ENCODE measurements at places on chromosomes 2 and 18.

DNA sequence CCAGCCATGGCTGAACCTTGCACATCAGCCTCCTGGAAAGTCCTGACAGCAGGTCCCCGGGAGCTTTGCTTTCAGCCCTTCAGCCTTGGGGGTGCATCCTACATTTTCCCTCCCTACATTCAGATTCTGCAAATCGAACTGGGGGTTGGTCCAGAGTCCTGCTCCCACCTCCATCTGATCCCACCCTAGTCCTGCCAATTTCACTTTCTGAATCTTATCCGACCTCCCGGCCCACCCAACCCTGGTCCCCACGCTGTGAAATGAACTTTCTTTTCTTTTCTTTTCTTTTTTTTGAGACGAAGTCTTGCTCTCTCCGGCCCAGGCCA, 47.8 kb upstream of the ODC1 start:
- no peak for DNase-seq

DNA sequence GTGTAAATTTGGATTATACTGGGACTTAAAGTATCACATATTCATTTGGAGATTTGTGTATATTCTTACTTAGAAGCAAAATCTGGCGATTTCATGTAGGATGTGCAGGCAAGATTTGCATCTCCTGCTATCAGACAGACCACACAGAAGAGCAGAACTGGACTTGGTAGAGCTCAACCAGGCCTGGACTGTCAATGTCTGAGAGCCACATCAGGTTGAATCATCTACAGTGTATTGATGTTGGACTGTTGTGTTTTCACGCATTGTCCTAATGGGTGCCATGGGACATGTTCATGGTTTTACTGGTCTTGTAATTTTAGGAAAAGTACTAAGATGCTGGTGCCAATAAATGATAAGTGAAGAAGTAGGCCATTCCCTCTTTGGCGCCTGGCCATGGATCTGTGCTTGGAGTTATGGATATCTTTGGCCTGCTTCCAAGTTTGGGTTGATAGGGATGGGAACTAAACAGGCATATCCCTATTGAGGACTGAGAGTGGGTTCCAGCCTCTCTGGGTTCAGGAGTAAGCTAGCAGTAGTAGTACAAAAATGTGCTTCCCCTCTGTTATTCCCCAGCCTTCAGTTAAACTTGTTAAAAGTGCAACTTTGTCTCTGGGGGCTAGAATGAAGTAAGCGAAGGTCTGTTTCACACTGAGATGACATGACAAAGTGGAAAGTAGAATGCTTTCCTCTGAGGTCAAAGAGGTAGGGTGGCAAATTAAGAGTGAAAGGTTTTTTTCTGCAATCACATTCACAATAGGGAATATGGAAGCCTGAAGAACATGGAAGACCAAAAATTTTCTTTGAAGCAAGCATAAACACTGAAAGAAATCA, 49.2 kb upstream of the NEMP2 start:
- no peak for DNase-seq

DNA sequence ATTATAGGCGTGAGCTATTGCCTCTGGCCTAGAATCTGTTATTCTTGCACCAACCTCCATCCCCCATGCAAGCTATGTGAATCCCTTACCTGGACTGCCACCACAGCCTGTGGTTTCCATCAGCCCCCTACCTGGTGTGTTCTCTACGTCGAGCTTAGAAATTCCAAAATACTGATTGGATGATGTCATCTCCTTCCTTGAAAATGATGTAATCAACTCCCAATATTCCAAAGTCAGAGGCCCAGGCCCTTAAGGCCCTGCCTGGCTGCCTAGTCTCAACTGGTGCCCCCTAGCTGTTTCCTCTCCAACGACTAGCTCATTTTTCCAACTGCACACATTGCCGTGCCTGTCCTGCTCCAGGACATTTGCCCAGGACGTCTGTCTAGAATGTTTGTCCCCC, 41.3 kb upstream of the GBX2 start:
- no peak for DNase-seq

GRCh38 chr2:23506531-23507266, 121.7 kb downstream of the KLHL29 start:
- DNase-seq, result peak; percentile 62

GRCh38 chr2:32523686-32524085, 104.2 kb upstream of the TTC27 start:
- DNase-seq, result no peak

DNA sequence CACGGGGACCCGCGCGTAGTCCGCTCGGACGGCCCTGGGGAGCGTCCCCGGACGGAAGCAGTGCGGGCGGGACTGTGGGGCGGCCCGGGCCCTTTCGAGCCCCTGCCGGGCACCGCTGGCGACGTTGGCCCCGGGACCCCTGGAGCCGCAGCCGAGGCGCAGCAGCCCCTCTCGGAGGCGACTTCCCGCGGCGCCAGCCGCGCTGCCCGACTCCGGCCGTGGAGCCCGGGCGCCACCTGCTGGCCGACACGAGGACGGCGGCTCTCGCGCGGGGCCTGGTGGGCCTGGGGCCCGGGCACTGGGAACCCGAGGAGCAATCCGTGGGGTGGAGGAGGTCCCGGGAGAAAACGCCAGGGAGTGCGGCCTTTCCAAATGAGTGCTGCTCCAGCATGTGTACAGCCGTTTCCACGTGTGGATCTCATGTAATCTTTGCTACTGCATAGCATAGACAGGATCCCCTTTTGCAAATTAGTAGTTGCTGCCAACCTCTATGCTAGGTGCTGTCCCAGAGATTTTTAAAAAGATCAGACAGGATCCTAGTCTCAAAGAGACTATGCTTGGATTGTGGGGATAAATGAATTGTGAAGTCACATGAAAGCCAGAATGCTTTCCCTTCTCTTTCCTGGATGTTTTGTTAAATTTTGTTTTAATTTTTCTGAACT, 4.0 kb downstream of the ID2 start:
- DNase-seq, result peak; percentile 56

GRCh38 chr2:37625796-37626571, 45.5 kb downstream of the CDC42EP3 start:
- DNase-seq, result no peak

DNA sequence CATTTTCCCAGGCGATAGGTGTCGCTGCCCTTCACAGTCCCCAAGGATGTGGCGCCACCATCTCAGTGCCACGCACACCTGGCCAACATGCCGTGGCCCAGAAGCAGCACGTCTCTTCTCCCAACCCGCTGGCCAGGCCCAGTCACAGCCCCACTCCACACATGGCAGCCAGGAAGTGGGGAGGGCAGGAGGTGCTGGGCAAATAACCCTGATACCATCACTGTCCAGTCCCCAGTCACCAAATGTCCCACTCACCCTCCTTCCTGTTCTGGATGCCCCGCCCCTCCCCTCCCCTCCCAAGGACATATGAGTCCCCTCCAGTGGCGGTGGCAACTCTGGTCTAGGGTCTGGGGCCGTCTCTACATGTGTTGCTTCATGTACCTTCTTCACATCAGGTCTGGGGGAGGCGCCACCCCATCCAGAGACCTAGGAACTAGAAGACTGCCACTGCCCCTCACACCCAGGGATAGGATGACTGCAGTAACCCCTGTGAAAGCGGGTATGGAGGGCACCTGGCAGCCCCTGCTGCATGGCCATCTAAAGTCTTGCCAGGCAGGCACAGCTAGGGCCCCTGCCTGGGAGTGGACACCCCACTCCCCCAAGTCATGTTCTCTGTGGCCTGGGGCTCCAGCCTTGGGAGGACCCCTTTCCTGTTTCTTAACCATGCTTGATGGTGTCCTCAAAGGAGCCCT, 7.3 kb upstream of the CAPN10 start:
- no peak for DNase-seq

GRCh38 chr18:13371689-13372418, 153.3 kb downstream of the LDLRAD4 start:
- DNase-seq, result no peak

DNA sequence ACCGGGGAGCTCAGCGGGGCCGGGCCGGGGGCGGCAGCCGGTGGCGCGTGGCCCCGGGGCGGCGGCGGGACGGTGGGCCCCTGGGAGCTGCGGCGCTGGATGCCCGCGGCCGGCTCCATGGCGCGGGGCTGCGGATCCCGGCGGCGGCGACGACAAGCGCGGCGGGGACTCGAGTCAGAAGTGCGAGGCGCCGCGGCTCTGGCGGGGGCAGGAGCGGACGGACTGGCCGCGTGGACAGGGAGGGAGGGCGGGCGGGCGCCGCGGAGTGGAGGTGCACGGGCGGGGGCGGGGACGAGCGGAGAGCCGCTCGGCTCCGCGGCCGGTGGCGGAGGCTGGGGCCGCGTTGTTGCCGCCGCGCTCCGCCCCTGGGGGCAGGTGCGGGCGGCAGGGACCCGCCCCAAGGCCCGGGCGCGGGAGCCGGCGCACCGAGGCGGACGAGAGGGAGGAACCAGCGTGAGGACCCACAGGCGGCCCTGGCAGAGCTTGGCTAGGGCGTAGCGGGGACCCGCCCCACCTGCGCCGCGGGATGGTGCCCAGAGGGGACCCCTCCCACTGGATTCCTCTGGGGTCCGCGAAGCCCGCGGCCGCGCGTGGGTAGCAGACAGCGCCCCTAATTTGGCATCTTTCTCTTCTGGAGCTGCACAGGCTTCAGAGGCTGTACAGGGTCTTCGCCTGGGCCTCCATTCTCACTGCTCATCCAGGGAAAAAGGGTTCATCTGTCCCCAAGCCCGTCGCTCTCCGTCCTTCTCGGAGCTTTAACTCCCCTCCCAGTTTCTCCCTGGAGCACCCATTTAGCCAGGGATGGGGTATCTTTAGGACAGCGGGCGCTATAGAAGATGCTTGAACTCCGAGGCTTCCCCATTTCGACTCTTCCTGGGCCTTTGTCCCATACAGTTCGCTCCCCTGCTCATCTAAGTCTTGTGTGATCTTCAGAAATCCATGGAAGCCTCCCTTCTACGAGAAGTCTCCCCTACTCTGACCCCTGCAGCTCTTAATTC, at the start of gene TMEM163:
Gene TMEM163 (minus strand): TSS at position 184 of the 998 bp plus-strand sequence.
- DNase-seq, result no peak

DNA sequence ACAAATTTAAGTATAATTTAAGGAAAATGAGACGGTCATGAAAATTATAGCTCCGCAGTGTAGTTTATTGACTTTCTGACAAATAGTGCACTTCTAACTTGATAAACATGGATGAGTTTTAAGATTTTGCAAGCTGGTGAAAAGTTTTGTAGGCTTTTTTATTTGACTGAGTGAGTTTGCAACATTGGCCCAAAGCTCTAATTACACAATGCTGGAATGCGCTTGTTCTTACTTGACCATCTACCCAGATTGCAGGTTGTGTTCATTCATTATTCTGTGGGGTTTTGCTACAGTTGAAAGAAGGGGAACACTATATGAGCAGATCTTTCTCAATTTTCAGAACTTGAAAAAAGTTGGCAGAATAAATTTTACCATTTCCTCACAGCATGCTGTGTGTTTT, 13.5 kb downstream of the SPOPL start:
- DNase-seq, result peak; percentile 64

DNA sequence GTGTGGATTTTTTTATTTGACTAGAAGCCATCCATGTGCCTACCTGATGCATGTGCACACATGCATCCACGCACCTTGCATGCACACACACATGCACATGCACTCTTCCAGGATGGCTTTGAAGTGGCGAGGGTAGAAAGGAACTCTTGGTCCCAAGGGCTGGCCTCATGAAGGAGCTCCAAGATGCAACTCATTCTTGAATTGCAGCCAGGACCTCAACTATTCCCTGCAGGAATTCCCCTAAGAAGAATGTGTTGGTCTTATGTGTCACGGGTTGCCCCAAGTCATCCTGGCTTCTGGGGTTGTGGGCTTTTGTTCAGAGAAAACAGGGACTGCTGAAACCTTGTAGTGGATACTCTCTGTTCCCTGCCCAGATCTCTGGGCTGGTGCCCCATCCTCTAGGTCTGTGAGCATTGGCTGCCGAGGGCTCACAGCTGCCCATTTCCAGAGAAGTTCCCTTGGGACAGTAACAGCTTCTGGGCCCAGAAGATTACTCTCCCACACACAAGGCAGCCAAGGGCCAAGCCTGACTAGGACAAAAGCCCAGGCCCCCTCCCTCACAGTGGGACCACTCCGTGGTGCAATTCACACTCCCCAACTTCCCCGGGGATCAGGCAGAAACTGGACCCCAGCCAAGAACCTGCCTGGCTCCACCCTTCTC, 137.6 kb downstream of the COPS8 start:
- no peak for DNase-seq

GRCh38 chr2:114345246-114345645, 97.2 kb upstream of the DPP10 start:
- no peak for DNase-seq

DNA sequence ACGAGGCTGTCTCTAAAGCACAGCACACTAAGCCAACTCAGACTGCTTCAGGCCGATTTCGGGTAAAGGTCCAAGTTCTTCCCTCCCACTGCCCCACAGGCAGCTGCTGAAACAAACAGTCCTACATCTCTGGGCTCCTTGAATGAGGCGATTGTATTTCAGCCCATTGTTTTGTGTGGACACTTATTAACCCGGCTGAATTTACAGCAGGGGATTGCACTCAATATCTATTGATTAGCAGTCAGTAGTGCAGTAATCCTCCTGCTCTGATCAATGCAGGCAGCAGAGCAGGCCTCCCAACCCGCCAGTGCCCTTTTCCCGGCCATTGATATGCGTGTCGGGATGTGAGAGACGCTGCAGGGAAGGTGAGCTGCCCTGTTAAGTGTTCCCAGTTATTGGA, 330.1 kb downstream of the CMPK2 start:
- DNase-seq, result no peak

DNA sequence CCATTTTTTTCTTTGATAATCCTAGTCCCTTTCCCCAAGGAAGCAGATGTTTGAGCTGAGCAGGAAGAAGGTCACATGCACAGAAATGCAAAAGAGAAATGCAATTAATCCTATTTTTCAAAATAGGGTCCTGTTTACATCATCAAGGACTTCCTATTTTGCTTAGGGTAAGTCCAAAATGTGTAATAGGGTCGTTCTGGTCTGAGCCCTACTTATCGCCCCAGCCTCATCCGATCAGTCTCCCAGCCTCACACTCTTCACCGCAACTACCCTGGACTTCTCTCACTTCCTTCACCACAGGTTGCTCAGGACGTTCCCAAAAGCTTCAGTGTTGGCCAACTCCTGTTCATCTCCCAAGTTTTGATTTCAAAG, 32.8 kb downstream of the FOSL2 start:
- DNase-seq, result no peak

DNA sequence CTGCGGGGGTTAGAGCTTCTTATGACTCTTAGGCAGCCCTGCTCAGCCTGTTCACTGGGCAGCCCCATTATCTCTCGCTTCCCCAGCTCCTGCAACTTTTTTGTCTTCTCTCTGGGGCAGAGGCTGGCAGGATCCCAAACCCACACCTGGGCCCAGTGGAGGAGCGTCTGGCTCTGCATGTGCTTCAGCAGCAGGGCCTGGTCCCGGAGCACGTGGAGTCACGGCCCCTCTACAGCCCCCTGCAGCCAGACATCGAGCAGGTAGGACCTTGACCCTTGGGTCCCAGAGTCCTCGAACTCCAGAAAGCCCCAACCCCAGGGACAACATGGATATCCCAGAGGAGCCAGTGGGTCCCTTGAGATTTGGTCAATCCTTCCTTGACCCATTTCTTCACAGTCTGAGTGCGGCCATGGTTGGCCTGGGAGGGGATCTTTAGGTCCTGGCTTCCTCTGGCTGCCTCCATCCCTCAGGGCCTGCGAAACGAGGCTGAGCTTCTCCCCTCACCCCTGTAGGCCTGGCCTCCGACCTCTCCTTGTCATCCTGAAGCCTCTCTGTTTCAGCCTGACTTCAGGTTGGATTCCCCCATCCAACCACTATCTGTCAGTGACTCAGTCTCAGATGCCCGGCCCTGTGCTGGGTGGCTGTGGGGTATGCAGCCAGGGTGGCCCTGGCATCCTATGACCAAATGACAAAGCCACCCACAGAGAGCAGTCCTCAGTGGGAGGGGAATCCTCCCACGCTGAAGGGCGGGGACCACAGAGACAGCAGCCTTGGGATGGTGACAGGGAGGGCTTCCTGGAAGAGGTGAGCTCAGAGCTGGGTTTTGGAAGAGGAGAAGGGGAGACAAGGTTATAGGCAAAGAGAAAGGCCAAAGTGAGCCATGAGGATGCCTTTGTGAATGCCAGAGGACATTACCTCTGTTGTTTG, 214.2 kb downstream of the DYSF start:
- no peak for DNase-seq

Data from AML-193 (cell line).